ENCODE measurements at places on chromosomes 7 and 10. TPM values are rescaled to one million over a fixed set of nuclear protein-coding genes. Genes with fewer than 3 reads are reported as not detected.

DNA sequence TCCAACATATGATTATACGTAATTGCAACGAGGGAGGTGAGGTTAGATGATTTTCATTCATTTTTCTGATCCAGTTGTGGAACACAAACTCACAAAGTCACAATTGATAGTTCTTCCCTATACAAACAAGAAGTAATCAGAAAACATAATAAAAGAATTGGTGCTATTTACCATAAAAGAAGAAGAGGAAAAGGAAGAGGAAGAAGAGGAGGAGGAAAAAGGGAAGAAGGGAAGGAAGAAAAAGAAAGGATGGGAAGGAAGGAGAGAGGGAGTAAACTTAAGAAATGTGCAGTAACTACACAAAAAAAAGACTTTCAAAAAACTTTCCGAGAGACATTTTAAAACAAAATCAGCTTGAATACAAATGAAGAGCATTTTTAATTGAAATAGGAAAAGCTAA is 65.0 kb downstream of the CCDC71L start:
- no peak for DNase-seq

- DNase-seq = no peak
Measured at GRCh38 chr10:125980521-125981035, 84.2 kb downstream of the FANK1 start.

- no peak for DNase-seq
Measured at GRCh38 chr10:7389844-7390243, 21.0 kb downstream of the SFMBT2 start.

- DNase-seq = peak; percentile 65
Measured at GRCh38 chr7:137970253-137970975, 31.5 kb downstream of the CREB3L2 start.

Gene OR2A42
- total RNA-seq = 0.06 TPM

Gene MALRD1
- 2.0 TPM for total RNA-seq

GRCh38 chr10:93461807-93462178 is 20.3 kb downstream of the MYOF start:
- DNase-seq = no peak

Gene SFTPA1
- total RNA-seq = not detected

Gene IFIT1B
- total RNA-seq = not detected

Gene PLPP4
- total RNA-seq = 6.4 TPM

GRCh38 chr10:10626734-10627133 is 390.9 kb upstream of the CELF2 start:
- no peak for DNase-seq

Gene ASB10
- total RNA-seq = not detected

- no peak for DNase-seq
Measured at GRCh38 chr10:62589689-62590088, 214.8 kb upstream of the ADO start.

- peak; percentile 72 for DNase-seq
Measured at GRCh38 chr7:6615723-6616555, 529 bp downstream of the ZNF853 start.

DNA sequence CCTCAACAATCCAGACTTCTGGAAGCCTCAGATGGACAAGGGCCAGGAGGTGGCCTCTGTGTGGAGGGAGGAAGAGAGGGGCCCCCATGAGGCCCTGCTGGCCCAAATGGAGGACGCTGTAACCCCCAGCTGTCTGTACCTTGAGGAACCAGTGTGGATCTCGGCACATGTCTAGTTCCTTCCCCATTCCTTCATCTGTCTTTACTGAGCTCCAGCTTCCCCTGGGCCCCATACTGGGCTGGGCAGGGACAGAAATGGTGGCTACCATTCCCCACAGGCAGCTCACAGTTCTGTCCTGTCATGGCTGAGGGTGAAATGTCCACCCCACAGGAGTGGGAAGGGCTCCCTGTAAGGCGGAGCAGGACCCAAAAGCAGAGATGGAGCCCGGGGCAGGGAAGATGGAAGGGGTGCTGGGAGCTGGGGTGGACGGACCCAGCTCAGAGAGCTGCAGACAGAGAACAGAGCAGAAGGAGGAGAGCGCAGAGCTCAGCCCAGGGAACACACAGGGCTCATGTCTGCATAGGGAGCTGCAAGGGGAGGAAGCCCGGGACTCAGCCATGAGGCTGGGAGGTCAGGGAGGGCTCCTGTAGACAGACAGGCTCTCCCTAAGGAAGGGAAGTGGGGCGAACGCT is 22.8 kb downstream of the ANTXRL start:
- no peak for DNase-seq

DNA sequence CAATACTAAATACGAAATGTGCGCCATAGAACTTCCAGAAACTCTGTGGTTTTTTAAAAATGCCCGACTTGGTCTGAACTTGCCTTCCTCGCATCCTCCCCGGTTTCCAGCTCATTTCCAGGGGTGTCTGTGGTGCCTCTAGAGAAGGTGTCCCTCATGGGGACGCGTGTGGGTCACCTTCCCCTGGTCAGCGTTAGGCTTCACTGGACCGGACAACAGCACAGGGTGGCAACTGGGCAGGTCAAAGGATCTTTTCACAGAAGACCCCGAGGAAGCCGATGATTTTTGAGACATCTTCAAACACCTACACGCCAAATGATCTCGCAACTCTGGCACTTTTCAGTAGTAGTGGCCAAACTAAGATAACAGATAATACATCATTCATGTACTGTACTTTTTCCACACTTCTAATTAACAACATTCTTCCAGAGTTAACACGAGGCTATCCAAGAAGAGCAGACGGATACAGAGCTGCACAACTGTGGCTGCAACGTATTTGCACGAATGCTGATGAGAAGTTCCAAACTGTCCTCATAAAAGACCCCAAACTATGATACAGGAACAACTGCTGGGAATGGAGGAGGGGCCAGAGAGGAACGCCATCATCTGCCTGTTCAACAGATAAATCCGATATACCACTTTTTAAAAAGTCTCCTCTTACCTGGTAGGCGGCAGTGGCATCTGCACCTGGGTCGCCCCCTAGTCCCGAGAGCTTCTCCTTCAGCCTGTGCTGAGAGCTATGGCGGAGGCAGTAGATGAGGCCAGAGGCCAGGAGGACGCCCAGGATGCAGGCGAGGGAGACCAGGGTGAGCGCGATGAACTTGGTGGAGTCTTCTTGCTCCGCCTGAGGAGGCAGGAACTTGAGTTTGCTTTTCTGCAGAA is 345.5 kb downstream of the DNAJB6 start:
- DNase-seq = no peak

DNA sequence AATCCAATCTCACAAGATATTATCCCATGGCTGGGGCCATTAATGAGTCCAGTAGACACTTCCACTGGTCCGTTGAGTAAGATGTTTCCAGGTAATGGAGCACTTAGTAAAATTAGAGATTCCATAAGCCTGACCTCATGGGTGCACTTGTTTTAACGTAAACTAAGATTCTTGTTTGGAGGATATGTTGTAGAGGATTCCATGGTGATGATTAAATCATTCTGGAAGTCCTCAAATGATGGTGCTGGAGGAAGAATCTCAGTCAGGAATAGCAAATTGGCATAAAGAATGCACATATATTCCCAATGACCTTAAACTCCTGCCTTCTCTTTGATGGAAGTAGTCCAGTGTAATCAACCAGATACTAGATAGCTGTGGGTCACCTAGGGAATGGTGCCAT is 161.9 kb upstream of the PCLO start:
- no peak for DNase-seq

GRCh38 chr10:3045471-3046209 is 21.7 kb upstream of the PFKP start:
- DNase-seq = peak; percentile 48

Gene XRCC2
- total RNA-seq = 0.44 TPM

Gene RET
- 3.1 TPM for total RNA-seq

DNA sequence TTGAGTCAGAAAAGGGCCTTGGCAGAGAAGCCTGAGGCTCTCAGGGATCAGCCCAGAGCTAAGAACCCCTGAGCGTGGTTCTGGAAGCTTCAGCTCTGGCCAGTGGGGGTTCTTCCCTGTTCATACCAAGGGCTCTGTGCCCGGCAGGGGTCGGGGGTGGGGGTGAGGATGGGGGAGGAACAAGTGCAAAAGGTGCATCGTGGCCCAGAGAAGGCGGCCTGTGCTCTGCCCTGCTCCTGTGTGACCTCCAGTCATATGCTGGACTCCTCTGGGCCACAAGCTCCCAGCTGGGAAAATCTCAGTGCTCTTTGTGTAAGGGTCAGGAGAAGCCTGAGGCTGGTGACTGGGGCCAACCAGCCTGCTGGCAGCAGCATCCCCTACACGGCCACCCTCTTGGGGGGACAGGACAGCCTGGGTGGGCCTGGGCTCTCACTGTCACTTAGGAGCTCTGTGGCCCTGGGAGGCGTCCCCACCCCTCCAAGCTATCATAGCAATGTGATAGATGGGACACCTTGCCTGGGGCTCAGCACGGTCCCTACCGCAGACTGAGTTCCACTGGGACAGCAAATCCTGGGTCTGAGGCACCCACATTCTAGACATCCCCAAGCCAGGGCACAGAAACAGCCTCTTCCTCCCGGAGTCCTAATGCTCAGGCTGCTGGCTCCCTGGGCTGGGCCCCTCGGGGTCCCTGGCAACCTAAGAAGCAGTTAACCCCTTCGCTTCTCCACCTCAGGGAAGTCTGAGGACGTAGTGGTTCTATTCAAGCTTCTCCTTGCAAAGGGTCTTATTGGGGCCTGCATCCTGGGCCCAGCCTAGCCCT is 2.5 kb downstream of the MMRN2 start:
- DNase-seq = no peak

Gene CARD11
- 9.6 TPM for total RNA-seq

DNA sequence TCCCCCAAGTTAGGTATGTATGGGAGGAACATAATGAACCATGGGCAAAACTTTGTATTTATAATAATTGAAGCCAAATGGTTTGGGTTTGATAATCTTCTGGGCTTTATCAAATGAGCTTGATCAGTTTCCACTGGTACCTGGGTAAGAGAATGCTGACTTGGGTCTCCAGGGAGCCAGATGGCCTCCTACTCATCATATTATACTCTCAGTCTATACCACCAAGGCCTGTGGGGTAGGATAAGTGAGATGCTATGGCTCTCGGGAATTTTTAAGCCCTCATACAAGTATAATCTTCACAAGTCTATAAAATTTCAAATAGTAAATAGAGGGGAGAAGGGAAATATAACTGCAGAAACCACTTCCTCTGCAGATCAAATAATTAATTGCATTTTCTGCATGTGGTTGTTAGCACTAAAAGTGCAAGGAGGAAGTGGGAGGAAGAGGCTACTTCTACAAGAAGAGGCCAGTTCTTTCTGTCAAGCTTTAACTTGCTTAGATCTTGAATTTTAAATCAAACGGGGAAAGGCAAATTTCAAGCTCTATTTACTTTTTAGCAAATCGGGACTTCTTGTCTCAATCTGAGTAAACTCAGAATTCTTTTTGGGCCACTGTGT is 349.0 kb downstream of the SORCS1 start:
- DNase-seq = no peak

Gene ANKRD7
- 3.0 TPM for total RNA-seq

DNA sequence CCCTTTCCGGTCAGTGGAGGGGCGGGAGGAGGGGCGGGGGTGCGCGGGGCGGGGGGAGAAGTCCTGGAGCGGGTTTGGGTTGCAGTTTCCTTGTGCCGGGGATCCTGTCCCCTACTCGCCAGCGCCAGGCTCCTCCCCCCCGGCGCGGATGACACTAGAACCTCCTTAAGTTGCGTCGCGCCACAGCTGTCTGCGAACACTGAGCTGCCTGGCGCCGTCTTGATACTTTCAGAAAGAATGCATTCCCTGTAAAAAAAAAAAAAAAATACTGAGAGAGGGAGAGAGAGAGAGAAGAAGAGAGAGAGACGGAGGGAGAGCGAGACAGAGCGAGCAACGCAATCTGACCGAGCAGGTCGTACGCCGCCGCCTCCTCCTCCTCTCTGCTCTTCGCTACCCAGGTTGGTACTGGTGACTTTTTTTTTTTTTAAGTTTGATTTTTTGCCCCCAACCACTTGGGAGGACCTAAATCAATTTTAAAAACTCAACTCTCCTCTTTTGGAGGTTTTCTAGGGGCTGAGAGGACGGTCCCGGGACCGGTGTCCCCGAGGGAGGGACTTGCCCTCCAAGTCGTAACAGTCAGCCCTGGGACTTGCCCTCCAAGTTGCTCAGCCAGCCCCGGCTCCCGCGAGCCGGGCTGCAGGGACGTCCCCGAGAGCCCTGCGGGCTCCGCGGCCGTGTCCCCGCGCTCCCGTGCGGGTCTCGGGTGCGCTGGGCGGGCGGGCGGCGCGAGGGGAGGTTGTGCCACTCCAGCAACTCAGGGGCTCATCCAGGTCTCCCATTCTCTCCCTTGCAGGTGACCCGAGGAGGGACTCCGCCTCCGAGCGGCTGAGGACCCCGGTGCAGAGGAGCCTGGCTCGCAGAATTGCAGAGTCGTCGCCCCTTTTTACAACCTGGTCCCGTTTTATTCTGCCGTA is at the start of gene GATA3:
TSS of gene GATA3 (plus strand) at position 195 of the 914 bp plus-strand sequence. CDS start 968 bp downstream, outside the sequence.
- peak; percentile 94 for DNase-seq

DNA sequence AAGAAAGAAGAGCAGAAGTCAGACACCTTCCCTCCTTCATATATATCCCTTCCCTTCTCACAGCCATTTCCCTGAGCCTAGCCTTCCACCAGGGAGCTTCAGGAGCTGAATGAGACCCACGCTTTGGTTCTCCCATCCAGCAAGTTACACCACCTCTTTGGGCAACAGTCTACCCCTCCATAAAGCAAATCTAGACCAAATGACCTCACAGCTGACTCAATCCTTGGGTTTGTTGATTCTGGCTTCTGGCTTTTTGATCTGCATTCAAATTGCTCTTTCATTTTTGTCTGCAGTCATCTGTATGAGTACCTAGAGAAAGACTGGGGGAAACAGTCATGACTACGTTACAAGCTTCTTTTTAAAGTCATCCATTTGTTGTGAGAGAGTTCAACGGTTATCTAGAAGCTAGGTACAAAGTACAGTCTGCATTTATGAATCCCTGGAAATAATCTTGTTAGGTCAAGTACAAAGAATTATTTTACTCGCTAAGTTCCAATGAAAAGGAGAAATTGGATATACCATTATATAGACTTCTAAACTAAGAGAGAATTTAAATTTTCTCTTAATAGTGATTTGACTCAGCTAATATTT is 86.3 kb downstream of the RAB11FIP2 start:
- DNase-seq = no peak

DNA sequence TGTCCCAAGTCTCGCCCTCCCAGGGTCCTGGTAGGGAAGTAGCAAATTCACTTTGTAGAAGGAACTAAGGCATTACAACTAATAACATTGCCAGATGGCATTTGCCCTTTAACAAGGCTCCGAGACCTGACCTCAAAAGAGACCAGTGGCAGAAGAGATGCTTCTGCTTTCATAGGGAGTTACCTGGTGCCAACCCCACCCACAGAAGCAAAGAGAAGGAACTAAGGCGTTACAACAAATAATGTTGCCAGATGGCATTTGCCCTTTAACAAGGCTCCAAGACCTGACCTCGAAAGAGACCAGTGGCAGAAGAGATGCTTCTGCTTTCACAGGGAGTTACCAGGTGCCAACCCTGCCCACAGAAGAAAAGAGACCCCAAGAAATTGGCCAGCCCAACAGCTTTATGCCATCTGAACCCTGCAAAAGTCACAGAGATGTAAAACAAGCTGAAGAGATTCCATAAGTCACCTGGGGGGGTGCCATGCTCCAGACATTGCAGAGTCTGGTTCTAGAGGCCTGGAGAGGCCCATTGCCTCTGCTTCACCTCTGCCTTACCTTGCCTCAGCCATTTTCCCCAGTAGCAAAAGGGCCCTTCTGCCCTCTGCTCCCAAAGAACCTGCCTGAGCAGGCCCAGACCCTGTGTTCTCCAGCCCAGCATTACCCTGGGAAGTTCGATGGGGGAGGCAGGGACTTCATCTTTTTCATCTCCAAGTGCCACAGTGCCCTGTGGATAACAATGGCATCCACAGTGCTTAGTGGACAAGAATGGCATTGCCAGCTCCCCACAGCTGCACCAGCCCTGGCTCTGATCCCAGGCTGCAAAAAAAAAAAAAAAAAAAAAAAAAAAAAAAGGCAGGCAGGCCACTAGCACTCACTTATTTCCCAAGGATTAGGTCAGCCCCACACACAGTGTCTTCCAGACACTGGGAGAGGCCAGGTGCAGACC is 179.5 kb upstream of the PLXNA4 start:
- DNase-seq = no peak

Gene NOC3L
- total RNA-seq = 17.7 TPM
